NCI-H1092 (cell line): ENCODE measurements at places on chromosomes 7 and 10.

DNA sequence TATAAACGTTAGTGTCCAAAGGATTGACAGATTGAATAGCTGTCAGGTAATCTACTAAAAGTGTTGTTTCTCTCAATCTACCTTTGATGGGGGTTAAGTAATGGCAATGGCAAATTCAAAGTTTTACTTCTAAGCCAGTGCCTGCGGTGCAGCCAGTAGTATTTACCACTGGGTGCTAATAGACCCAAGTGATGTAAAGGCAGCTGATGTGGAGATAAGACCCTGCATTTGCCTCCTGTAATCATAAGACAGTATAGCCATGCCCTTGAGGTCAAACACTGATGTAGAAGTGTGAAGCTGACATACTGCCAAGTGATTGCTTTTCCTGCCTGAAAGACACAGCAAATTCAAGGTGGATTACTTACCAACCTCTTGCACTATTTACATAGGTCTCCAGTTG, 572.0 kb downstream of the GRID1 start:
- DNase-seq: no peak

GRCh38 chr7:48887500-48887899, 36.8 kb upstream of the CDC14C start:
- no peak for DNase-seq

DNA sequence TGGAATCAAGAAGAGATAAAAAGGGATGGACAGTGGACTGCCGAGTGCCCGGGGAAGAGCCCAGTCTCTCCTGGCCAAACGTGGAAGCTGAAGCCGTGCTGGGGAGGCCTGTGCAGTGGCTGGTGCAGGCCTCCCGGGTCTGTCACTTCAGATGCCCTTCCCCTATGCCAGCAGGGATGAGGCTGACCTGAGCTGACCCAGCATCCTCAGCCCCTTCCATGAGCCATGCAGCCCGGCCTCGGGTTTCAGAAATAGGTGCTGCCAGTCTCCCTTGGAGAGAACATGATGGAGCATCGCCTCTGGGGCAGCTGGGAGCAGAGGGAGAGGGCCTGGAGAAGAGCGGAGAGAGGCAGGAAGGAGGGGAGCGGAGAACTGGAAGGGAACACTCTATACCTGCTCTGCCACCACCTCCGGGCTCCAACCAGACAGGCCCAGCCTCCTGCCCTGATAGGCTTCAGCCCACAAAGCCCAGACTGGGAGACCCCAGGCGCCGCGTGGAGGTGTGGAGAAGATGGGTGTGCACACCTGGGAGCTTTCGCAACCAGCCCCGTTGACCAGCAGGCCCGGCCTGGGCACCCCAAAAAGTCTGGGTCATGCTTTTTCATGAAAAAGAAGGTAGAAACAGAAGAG, 68.6 kb upstream of the PPP2R2D start:
- DNase-seq: no peak

DNA sequence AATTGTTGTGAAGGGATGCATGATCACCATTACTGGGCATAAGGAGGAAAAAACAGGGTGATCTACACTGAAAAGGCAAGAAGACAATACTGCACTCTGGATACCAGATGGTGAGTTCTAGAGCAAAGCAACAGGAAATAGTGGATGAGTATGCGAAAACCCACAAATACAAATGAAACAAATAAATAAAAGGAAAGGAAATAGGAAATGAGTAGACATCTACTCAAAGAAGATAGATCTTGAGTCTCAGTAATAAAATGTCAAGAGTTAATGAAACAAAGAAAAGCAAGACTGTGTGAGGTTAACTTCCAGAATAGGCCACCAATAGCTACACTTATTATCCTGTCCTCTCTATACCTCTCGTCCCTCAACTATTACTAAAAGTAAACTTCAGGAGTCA, 11.7 kb downstream of the ORC5 start:
- no peak for DNase-seq

DNA sequence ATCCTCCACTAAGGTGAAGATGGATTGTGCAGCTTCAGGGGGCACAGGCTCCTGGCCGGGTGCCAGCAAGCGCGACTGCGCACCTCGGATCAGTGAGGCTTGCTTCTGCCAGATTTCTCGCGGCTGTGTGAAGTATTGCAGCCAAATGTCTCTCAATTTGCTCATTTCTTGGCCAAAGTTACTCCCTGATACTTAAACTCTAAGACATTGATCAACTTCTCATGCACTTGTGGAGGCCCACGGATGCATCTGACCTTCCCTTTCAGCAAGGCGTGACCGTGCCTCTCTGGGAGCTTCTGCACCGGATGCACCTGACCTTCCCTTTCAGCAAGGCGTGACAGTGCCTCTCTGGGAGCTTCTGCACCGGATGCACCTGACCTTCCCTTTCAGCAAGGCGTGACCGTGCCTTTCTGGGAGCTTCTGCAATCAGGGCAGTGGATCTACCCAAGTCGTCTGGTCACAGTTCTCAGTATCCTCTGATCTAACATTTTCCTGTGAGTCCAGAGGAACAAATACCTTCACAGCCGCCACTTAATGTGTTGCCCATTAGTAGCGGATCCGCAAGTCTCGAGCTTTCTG, 248.3 kb downstream of the ADARB2 start:
- DNase-seq: no peak

- no peak for DNase-seq
Observed at GRCh38 chr10:118939211-118940007, 90.1 kb upstream of the NANOS1 start.

- no peak for DNase-seq
Observed at GRCh38 chr7:5598769-5599371, 175.2 kb upstream of the TNRC18 start.

DNA sequence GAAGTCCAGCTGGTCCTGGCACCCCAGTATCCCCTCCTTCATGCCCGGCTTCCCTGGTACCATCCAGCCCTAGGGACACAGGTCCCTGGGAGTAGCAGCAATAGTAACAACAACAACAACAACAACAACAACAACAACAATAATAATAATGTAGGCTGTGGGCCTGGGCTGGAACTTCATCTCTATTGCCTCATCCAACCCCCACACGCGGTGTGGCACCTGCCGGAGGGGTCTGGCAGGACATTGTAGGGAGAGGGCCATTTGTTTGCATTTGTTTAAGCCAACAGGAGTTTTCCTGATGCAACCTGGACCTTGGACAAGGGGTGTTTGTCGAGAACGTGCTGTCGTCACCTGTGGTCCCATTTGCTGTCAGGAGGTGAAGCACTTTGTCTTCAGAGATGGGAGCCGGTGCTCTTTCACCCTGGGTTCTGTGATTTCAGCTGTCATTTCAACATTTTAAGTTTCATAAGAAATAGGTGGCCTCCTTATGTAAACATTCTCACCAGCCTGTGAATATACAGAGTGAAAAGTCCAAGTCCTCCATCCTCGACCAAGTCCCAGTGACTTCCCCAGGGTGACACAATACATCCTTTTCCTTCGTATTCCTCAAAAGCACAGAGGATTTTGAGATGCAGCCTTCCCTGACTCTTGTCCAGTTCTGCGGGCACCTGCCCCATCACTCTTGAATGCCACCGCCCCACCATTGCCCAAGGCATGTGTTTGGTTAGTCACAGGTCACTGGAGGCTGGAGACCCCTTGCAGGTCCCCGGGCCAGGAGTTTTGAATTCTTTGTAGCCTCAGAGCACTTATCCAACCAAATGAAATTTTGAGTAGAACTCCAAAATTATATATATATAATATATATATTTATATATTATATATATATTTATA, 9.2 kb downstream of the LHPP start:
- no peak for DNase-seq

- DNase-seq: no peak
Observed at GRCh38 chr10:111199587-111199986, 122.8 kb downstream of the ADRA2A start.

DNA sequence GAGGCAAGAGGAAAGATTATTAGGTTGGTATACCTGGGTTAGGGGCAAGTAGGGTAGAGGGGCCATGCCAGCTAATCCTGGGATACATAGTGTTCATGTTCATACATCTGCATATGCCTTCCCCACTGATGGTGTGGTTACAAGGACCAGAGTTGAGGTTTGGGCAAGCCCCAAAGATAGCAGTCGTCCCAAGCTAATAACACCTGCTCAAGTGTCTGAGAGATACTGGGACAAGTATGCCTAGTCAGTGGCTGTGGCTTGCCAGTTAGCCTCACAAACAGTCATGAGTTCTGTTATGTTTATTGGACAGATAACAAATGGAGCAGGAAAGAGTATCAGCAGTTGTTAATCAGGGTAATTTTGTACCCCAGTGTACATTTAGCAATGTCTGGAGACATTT, 139.6 kb downstream of the ADAM22 start:
- DNase-seq: no peak

DNA sequence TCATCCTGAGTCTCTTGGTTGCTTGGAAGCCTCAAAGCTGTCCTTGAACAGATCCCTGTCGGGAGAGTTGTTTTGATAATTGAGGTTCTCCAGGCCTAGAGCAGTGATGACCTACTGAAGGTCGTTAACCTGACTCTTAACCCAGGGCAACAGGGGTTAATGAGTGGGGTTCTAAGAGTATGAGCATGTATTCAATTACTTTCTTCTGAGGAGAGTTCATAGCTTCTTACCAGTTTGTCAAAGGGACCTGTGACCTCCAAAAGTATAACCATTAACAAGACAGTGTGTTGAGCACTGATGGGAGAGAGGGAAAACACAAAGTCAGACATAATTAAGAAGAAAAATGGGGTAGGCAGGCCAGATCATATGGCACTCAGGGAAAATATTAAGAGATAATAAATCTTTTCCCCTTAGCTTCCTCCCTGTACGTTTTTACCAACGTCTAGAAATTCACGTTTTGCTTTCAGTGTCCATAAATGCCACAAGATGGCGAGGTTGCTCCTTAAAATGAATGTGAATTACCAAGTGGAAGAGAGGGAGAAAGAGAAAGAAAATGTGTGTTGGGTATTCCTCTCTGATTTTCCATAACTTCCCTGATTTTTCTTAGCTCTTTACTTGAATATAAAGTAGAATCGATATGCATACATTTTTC, 97.6 kb downstream of the SUGCT start:
- DNase-seq: peak; percentile 30

- no peak for DNase-seq
Observed at GRCh38 chr10:63646491-63646890, 125.3 kb downstream of the REEP3 start.

- DNase-seq: no peak
Observed at GRCh38 chr7:84372155-84372621, 177.6 kb upstream of the SEMA3A start.

DNA sequence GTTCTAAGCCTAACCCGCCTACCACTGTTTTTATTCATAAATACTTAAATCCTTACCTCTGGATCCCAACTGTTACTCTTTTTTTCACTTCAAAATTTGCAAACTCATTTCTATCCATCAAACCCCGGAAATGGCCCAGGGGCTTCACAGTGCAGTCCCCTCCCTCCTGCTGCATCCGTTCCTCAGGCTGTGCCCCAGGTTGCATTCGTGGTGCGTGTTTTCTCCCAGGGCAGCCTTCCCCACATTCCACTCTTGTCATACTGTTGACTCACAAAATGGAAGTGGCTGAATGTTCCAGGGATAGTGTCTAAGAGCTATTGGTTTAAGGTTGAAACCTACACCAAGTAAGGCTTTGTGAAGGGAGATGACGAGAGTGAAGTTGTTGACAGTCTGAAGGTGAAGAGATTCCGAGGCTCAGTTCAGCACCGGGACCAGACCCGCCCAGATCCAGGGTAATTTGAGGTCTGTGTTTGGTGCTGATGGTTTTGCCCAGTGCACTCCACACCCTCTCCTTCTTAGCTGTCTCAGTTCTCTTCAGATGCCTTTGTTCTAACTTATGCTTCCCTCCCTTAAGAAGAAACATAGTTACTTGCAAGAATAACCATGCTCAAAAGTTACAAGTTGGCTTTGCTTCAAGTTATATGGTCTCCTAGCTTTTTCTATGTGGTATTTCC, 7.7 kb downstream of the INSIG1 start:
- no peak for DNase-seq

DNA sequence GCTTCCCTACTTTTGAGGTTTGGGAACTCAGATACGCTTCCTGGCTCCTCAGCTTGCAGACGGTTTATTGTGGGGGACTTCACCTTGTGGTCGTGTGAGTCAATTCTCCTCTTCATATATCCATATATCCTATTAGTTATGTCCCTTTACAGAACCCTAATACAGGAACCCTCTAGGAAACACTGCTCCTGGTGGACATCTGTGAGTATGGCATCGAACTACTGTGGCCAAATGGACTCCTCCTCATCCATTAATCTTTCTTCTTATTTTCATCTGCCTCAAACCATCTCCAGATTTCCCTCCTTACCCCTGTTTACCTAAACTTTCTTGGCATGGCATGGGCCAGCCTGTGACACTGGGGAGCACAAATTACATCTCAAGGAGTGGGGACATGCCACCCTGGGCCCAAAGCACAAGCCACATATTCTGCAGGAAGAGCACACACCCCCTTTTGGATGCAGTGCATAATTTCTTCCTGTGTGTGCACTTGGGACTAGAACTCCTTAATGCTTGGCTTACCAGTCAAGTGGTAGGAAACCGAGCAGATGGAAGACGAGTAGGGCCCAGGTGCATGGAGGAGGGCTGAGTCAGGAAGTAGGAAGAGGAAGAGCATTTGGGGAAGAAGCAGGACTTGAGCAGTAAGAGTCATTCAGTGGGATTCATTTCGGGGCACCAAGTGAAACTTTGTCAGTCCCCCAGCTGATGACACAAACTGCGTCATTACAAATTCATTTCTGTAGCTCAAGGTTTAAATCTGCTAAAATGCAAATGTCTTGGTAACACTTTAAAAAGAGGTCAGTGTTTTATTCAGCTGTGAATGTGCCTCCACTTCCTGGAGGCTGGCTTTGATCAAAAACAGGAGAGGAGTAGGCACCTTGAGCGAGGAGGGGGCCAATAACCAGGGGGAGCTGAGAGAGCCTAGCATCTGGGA, 80.8 kb upstream of the PLXNA4 start:
- no peak for DNase-seq

DNA sequence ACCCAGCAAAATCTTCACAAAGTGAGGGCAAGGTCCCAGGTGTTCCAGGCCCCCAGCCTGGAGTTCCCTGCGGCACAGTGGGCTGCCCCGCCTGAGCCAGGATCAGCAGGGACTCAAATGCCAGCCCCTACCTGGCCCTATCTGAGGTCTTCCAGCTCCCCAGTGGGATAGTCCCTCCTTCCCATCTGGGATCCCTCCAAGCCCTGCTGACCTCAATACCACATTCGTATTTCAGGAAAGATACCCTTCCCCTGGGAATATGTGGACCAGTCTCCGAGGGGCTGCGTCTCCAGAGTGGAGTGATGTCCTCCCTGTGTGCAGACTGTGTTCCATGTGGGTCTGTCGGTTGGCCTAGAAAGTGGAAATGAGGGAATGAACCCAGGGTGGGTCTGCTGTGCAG, 40.9 kb downstream of the ELFN1 start:
- no peak for DNase-seq
